ENCODE measurements at places on chromosomes 5 and 9. TPM values are rescaled to one million over a fixed set of nuclear protein-coding genes. Genes with fewer than 3 reads are reported as not detected.

DNA sequence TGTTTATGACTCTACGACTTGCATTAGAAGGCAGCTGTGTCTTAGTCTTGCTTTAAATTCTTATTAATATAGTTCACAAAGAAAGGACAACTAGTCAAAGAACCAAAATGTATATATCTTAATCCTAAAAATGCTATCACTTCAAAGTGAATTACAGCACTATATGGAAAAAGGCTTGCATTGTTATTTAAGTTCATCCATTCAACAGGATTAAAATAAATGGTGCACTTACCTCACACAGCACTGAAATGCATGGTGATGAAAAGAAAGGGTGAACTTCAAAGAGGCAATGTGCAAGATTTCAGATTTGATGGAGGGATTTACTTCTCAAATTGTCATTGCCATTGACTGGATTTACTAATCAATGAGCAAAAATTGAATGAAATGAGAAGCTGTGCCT is 344.4 kb upstream of the NUDT12 start:
- no peak for DNase-seq

GRCh38 chr5:71778678-71779276 is 59.7 kb downstream of the CARTPT start:
- DNase-seq: no peak

GRCh38 chr5:109483395-109483971 is 73.7 kb upstream of the PJA2 start:
- no peak for DNase-seq

GRCh38 chr5:157252711-157253465 is 13.0 kb upstream of the CYFIP2 start:
- DNase-seq: peak; percentile 71

DNA sequence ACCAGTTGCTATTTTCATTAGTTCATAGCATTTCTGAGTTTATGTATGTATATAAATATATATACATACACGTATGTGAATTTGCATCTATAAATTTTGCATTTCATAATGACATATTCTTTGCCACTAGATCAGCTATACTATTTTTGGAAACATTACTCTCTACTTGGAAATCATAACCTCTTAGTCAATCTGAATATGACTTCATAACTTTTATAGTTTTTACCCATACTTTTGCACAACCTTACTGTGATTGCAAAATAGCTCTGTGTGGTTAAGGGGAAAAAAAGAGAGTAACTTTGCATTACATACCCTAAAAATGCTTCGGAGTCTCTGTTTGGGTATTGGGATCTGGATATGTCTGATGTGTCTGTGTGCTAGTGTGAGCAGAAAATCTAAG is 44.9 kb upstream of the ADAMTSL1 start:
- DNase-seq: no peak

- no peak for DNase-seq
Observed at GRCh38 chr5:172791286-172791685, 20.3 kb upstream of the DUSP1 start.

- no peak for DNase-seq
Observed at GRCh38 chr5:80223561-80223960, 32.3 kb downstream of the SERINC5 start.

GRCh38 chr9:20884985-20885593 is 146.4 kb downstream of the HACD4 start:
- peak; percentile 81 for DNase-seq

DNA sequence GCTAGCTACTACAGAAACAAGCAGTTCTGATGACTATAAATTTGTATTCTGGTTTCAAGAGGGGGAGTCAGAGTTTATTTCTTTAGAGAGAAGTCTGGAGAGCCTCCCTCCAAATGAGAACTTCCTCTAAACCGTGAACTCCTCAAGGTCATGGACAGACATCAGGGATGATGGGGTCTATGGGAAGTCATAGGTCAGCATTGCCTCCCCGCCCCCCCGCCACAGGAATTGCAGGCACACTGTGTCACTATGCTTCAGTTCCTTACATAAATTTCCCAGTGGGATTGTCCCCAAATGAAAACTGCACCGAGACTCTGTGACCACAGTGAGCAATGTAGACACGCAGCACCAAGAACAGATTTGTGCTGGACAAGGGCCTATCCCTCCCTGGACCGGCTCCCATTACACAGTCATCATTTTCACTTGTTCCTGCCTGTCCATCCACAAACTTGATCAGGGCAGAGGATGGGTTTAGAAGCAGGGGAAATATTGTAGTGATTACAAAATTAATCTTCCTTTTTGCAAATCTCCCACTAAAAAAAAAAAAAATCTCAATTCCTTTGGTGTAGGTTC is 300.3 kb downstream of the EFNA5 start:
- DNase-seq: no peak

DNA sequence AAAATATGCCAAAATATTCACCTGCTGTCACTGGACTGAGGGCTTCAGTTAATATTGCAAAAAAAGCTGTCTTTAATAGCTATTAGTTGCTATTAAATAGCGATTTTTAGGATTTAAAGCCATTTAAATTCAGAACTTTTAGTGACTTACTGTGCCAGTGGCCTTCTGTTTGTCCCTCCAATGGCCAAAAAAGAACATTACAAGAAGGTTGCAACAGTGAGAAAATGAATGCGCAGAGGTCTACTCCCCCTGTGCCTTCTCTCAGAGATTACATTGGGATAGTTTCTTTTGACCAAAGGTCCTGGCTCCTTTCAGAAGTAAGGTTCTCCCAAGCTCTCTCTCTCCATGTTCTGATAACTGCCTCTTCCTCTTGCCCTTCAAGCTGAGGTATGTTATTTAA is 930.3 kb upstream of the ARRDC3 start:
- DNase-seq: no peak

DNA sequence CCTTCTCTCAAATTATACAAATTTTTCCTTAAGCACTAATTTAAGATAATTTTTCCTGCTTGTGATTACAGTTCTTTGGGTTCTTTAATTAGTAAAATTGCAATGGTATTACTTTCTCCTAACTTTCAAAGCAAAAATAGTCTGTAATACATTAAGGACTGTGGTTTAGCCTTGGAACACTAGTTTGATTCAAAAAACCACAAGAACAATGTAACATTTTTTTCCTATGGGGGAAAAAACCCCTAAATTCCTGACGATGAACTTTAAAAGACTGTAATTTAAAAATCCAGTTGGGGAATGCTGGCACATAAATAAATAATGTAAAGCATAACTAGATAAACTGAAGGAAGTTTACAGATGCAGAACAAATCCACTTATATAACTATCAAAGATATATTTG is 65.3 kb downstream of the CDC14B start:
- no peak for DNase-seq

DNA sequence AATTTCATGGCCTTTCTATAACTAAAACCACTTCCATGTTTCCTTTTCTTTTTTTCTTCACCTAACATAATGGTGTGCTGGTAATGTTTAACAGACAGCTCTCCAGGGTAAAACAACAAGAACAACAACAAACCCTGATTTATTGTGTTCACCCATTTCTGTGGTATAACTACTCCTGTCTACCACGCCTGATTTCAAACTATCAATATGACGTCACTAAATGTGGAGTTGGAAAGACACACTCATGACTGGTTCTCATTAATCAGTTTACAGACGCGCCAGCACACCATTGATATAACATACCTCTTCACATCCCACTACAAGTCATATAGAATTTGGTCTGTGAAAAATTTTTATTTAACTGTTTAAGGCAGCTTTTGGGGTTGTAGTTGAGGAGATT is 142.9 kb downstream of the ARRDC3 start:
- no peak for DNase-seq

- no peak for DNase-seq
Observed at GRCh38 chr9:95073918-95074317, 243.6 kb downstream of the FANCC start.

- DNase-seq: no peak
Observed at GRCh38 chr5:97923496-97923895, 740.4 kb upstream of the RIOK2 start.

GRCh38 chr5:55151923-55152842 is 7.8 kb upstream of the GPX8 start:
- no peak for DNase-seq

- DNase-seq: no peak
Observed at GRCh38 chr5:169717288-169717687, 80.2 kb downstream of the DOCK2 start.

IFNK gene
- total RNA-seq: not detected

FCN2 gene
- not detected for total RNA-seq
